ENCODE measurements at places on chromosomes 12 and 14.

GRCh38 chr14:89382901-89383845 lies 33.9 kb downstream of the FOXN3 start:
- no peak for DNase-seq

GRCh38 chr12:54038871-54039414 lies 6.1 kb downstream of the HOXC5 start:
- no peak for DNase-seq

- DNase-seq: no peak
Measured at GRCh38 chr12:70828351-70828750, 92.2 kb downstream of the PTPRR start.

- peak; percentile 4 for DNase-seq
Measured at GRCh38 chr14:78902010-78902623, 731.9 kb downstream of the NRXN3 start.

GRCh38 chr12:89960607-89961394 lies 252.2 kb upstream of the ATP2B1 start:
- DNase-seq: peak; percentile 16

DNA sequence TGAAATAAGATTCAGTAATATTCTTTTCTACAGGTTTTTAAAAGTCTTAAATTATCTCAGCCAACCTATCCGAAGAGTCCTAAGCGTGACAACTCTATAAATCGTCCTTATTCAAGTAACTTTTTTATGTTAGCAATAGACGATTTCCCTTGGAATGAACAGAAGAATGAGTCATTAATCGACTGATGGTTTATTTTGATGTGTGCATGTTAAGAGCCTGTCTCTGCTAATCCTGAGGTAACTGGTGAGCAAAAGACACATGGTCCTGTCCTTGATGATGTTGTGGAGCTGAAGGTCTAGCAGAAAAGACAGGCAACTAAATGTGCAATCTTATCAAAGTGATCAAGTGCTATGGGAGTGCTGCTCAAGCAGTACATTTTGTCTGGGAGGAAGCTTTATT lies 80.4 kb downstream of the DAAM1 start:
- no peak for DNase-seq

- DNase-seq: no peak
Measured at GRCh38 chr14:73162251-73162650, 25.9 kb downstream of the PSEN1 start.

- peak; percentile 55 for DNase-seq
Measured at GRCh38 chr14:70642303-70643235, 853 bp downstream of the TTC9 start.

- peak; percentile 95 for DNase-seq
Measured at GRCh38 chr14:105090493-105091053, 25.3 kb upstream of the GPR132 start.

DNA sequence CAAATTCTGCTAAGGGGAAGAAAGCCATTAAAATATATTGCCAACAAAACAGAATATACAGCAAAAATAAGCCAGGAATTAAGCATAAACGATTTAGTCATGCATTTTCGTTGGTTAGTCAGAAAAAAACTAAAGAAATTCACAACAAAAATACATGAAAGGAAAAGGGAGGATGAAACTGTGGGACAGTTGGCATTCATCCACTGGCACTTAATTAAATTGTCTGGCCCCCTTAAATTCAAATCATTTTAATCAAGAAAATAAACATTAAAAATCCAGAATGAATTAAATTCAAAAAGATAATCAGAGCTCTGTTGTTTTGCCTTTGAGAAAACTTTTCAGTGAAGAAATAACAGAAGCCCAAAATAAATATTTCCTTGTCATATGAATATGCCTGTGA lies 264.6 kb upstream of the TMTC1 start:
- DNase-seq: no peak

DNA sequence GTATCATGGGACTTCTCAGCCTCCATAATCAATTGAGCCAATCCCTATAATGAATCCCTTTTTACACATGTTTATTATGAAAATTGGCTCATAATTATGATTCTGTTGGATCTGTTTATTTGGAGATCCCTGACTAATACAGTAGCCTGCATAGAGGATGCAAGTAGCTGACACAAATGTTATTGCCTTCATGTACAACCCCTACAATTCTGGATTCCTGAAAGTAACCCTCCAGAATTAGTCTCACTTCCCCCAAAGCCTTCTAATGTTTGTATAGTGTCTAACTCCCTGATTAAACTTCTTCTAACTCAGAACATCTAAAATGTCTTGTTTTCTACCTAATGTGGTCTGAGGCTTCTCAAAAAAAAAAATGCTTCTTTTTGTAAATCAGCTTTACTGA lies 6.6 kb upstream of the SMIM10L1 start:
- DNase-seq: no peak

- no peak for DNase-seq
Measured at GRCh38 chr14:90697132-90697531, 119.1 kb downstream of the TTC7B start.

- DNase-seq: no peak
Measured at GRCh38 chr14:69845787-69846186, 33.4 kb upstream of the SMOC1 start.

- no peak for DNase-seq
Measured at GRCh38 chr12:132631666-132632065, 13.1 kb downstream of the P2RX2 start.

- no peak for DNase-seq
Measured at GRCh38 chr14:66403183-66403582, 83.0 kb upstream of the CCDC196 start.

DNA sequence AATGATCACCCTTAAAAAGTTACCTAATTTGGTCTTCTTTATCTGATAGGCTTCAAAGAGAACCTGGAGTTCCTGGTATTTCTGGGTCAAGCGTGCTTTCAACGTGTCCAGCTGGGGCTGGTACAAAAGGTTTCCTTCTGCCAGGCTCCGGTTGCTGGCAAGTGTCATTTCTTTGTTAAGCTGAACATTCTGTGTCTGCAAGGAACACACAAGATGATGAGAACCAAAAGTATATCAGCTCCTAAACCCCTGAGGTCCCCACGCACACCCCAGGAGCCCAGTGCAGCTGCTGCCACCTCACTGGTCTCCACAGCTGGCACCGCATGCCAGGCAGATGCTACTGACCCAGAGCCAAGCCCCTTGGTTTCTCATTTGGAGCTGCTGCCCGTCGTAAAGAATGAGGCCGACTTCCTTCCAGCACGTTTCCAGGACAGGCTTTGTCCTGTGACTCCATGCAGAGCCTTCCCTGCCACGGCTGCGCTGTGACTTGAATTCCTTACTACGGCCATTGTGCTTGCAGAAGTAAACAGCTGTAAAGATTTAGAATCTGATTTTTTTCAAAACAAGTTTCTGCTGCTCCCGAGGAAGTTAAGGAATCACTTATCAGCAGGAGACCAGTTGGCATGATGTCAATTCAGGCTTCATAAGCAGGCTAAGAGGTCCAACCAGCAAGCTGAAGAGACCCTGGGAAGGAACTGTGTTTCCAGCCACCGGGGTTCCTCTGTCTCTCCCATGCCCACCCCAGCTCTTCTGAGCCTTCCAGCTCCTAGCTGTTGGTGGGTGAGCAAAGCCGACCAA lies 24.9 kb downstream of the VPS37B start:
- no peak for DNase-seq

GRCh38 chr12:123223241-123223668 lies 9.7 kb downstream of the MPHOSPH9 start:
- DNase-seq: peak; percentile 64

GRCh38 chr12:9343731-9344130 lies 135.5 kb upstream of the PZP start:
- DNase-seq: no peak

DNA sequence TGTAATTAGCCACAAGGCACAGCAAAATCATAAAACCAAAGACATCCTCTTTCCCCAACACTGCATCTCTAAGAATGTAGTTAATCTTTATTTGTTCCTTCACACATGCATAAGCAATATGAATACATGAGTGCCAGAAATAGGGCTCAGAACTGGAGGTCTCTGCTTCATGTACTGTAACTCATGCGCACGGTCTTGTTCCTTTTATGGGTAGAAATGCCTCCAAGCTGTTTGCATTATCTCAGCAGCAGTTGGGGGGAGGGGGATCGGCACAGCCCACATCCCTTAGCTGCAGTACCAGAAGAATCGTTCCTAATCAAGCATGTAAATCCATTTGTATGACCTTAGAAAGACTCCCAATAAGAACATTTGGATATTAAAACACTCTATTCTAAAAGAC lies 20.0 kb downstream of the RHOJ start:
- no peak for DNase-seq

- no peak for DNase-seq
Measured at GRCh38 chr12:77842430-77842829, 11.7 kb downstream of the NAV3 start.

- DNase-seq: no peak
Measured at GRCh38 chr12:126899926-126900792, 1366.8 kb upstream of the TMEM132C start.

Data from stimulated activated naive CD8-positive, alpha-beta T cell treated with anti-CD3 and anti-CD28 coated beads, Interleukin-15, Interleukin-2, amounts not matched to agents 100 U/mL and 50 U/mL, for 24 hours (primary cell).